ENCODE measurements at places on chromosomes 7 and 10. TPM values are rescaled to one million over a fixed set of nuclear protein-coding genes. Genes with fewer than 3 reads are reported as not detected.

Gene PTN
- polyA plus RNA-seq, result 7.0 TPM

Gene FAM241B
- 0.42 TPM for polyA plus RNA-seq

Gene SPDYE1
- polyA plus RNA-seq, result 0.60 TPM

Gene FLNC
- polyA plus RNA-seq, result 75.1 TPM

Gene KDM7A
- polyA plus RNA-seq, result 1.9 TPM

- peak; percentile 58 for DNase-seq
These were observed 1.5 kb downstream of the GSDME start for GRCh38 chr7:24755541-24756407.

GRCh38 chr7:130544356-130544755 is 52.5 kb downstream of the MEST start:
- no peak for DNase-seq

DNA sequence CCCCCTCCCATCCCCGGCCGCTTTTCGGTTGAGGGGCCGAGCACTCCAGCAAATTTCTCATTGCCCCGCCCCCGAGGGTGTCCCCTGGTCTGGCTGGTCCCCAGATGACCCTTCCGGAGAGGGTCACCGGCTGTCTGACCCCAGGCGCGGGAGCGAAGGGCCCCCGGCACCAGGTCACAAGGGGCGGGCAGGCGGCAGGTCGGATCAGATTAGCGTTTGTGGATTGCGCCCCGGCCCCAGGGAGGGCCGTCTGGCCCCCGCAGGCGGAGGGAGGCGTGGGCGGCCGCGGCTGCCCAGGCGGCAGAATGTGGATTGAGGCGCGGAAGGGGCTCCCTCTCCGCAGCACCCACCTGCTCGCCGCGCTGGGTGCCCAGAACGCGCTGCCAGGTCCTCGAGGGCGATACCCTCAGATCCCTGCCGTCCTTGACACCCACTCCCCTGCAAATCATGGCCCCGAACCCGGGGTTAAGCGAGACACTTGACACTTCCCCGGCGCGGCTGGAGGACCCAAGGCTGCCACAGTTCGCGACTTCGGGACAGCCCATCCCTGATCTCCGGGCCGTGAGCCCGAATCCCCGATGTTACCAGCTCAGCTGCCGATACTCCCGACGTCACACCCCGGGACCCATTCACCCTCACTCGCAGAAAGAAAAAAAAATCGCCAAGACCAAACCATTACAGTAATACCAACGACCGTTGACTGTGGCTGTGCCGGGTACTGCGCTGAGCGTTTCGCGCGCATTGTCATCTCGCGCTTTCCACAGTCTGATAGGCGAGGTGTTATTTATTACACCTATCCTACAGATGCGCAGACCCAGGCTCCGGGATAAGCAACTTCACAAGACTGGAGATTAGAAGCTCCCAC is 953 bp downstream of the NODAL start:
- peak; percentile 32 for DNase-seq
